Urinary bladder (tissue), 4 donors: ENCODE measurements at places on chromosomes 11 and 22. TPM values are rescaled to one million over a fixed set of nuclear protein-coding genes. Genes with fewer than 3 reads are reported as not detected.

The NPTXR gene
- total RNA-seq = 4.2 TPM

DNA sequence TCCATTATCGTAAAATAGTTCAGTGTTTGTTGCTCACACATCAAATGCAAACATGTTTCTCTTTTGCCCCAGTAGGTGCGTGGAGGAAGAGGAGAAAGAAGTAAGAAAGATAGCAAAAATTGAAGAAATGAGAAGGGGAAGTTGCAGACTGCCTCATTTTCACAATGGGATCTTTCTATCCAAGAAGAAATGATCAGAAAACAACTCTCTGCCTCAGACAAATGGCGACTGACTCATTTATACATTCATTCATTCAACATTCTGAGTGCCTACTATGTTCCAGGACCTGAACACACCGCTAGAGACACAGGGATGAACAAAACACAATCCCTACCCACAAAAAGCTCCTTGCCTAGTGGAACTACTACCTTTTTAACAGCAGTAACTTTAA is 367 bp downstream of the HPS5 start:
- no peak for DNase-seq

DNA sequence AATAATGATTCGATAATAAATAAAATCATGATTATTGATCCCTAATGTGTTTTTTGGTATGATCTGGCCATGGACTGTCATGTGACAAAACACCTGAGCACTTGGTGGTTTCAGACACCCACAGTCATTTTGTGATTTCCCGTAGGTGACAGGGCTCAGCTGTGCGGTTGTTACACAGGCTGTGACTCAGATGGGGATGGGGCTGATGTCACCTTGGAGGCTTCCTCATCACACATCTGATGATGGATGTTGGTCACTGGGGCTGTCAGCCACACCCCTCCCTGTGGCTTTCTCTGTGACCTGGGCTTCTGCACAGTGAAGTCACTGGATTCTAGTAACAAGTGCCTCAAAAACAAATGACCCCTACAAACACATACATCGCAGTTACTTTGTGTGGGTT is 995.1 kb downstream of the BRD1 start:
- no peak for DNase-seq

The POU2F3 gene
- total RNA-seq = 0.58 TPM

- DNase-seq = no peak
Measured at GRCh38 chr22:47127441-47127871, 365.0 kb downstream of the TBC1D22A start.

DNA sequence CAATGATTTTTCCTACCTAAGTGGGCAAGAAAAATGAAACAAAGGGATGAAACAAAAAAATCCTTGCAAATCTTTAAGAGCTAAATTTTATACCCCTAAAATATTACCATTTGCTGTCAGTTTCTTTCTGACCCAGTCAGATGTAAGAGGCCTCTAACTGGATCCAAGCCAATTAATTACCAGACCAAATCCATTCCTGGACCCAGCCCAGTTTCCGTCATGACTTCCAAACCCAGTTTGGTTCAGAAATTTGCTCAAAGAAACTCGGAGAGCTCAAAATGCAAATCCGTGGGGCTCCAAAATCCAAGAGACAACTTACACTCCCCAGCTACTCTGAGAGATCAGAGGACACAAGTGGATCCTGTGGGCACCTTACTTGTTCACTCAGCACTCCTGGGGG is 46.8 kb downstream of the TRIM44 start:
- no peak for DNase-seq

- no peak for DNase-seq
Measured at GRCh38 chr11:8252388-8252787, 11.3 kb downstream of the LMO1 start.

DNA sequence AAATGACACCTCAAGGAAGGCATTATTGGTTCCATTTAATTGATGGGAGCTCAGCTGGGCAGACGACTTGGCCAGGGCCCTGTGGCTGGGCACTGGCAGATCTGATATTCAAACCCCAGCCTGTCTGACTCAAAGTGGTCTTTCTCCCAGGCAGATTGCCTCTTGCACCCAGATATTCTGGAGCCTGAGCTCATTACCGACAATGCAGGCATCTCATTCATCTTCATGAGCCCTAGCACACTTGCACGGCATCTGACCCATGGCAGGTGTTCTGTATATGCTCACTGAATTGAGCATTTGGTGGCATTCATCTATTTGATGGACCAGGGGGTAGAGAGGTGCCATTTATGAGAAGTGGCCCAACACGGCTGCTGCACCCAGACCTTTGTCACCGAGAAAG is 193.1 kb downstream of the DSCAML1 start:
- no peak for DNase-seq

The GGTLC3 gene
- total RNA-seq = not detected

The C11orf91 gene
- total RNA-seq = not detected

DNA sequence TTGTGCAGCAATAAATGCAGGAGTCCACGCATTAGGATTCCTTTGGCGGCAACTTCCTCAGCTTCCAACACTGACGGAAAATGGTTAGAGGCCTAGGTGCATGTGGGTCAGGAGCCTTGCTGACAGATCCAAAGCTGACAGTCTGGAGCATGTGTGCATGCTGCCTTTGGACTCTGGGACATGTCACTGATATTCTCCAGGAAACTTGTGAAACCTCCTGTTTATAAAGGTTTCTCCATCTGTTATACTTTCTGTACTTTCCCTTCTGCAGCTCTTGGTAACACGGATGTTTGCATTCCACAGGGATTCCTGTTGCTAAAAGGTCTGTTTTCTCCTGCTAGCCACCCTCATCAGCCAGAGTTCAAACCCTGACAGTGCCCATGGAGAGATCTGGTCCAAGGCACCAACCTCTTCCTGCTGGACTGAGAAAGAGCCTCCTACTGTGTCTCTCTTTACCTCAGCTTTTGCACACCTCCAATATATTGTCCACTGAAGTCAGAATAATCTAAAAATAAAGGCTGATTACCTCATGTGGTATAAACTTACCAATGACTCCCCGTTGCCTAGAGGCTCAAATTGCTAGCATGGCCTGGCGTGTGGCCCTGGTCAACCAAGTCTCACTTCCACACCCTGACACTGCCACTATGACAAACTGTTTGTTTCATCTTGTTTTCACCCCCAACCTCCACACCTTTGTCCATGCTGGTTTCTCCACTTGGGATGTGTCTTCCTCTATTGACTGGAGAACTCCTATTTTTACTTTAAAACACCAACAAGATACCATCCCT is 31.1 kb upstream of the LYVE1 start:
- DNase-seq = no peak

The B3GAT3 gene
- 9.7 TPM for total RNA-seq

The TTLL1 gene
- total RNA-seq = 7.6 TPM

DNA sequence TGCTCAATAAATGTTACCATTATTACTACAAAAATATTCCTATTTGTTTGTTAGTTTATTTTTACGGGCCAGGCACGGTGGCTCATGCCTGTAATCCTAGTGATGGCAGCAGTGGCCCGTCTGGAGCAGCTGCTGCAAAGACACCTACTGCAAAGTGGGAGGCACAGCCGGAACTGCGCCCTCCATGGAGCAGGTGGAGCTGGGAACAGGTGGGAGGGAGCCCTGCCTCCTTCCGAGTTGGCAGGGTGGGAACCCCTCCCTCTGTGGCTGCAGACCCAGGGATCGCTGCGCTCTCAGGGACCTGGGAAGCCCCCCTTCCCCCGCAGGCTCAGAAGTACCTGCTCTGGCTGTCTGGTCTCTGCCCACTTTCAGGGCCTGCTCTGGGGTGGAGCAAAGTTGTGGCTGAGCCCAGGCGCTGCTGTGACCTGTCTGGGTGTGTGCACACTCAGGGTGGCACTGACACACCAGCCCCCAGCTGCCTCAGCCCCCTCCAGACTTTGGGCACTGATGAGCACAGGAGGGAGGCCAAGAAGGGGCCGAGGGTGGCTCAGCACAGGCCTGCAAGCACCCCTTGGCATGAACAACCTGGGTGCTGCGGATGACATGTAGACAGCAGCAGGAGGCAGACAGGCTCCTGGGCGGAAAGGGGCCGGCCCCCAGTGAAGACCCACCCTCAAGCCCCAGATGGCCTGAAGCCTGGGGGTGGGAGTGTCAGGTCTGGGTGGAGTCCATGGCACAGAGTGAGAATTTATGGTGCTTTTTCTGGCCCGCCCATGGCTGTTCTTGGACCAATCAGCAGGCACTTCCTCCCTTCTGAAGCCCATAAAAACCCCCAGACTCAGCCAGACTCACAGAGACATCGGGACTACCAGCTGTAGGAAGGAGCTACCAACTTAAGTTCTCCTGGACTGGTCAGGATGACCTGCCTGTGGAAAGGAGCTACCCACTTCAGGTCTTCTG is 103.7 kb upstream of the CLMP start:
- DNase-seq = no peak

GRCh38 chr22:26589845-26590736 is at the start of gene TPST2:
Gene TPST2 (minus strand): TSS chr22:26590132. CDS start chr22:26541630, 48,502 bp downstream.
- peak; percentile 35 for DNase-seq

- no peak for DNase-seq
Measured at GRCh38 chr11:1656670-1657069, 27.1 kb downstream of the KRTAP5-5 start.

GRCh38 chr11:74282421-74282820 is 29.0 kb downstream of the P4HA3 start:
- no peak for DNase-seq

- DNase-seq = no peak
Measured at GRCh38 chr11:85815186-85815931, 4.4 kb upstream of the SYTL2 start.

The ARHGAP20 gene
- total RNA-seq = 23.0 TPM

DNA sequence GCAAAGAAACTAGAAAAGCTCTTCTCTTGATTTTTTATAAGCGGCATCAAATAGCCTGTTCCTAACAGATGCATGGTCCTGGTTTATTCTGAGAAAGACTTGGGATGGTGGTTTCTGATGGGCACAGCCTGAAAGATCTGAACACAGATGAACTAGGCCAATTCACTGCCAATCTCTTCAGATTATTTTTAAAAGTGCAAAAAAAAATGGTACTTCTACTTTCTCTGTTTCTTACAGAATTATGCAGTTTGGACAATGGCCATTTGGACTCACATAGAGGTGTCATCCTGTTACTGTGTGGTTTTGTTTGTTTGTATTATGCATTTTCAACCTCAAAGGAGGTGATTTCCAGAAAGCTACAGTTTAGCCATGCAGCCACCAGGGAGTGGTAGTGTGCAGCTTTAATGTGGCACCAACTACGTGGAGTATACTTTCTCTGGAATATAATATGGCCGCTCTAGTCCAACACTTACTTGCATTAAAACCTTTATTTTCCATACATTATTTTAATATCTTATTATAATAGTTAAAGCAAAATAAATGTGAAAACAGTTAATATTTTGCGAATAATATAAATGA is 469.8 kb upstream of the KIRREL3 start:
- DNase-seq = no peak

DNA sequence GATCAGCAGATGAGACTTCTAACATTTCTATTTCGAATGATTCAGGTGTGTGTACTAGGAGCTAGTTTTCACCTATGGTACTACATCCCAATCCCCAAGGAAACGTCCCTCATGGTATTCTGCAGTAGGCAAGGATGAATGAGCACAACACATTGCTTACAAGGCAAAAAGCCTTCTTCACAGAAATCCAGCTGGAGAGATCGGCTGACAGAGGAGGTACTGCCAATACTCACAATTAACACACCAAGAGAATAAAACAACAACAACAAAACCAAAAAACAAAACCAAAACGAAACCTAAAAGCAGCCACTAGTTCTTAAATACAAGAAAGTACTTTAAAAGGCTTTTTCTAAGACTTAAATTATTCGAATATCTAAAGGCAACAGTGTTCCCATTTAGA is 101.4 kb downstream of the PICALM start:
- no peak for DNase-seq

DNA sequence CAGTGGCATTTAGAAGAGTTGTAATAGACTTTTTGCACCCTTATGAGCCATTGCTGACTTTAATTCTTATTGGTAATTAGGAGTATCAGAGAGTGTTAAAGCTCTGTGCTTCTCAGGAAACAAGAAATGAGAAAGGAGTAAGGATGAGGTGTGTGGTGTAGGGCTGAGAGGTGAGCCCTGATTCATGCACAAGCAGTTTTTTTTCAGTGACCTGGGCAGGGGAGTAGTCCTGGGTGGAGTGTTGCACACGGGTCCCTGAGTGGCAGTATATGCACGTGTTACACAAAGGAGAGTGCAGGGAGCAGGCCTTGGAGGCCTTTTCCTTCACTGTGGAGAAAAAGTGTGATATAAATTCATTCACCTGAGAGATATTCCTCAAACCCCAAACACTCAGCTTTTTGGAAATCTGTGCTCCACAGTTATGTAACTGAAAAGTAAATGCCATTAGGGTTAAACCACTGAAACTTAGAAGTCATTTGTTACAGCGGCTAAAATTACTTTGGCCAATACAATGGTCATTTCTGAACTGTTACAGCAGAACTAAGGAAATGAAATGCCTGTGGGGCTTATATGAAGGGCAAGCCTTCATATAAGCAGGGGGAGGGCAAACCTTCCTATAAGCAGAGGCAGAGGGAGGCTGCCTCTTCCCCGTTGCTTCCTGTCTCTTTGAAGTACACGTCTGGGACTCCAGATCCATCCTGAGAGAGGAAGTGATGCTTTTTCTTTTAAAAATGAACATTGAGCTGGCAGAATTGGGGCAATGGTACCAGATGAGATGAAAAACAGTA is 62.6 kb upstream of the OLFML1 start:
- no peak for DNase-seq

The LIF gene
- total RNA-seq = 4.8 TPM

GRCh38 chr11:70268526-70268925 is 2.0 kb upstream of the PPFIA1 start:
- DNase-seq = no peak

The CEND1 gene
- total RNA-seq = not detected

- DNase-seq = no peak
Measured at GRCh38 chr11:62004473-62004872, 37.0 kb upstream of the FTH1 start.

DNA sequence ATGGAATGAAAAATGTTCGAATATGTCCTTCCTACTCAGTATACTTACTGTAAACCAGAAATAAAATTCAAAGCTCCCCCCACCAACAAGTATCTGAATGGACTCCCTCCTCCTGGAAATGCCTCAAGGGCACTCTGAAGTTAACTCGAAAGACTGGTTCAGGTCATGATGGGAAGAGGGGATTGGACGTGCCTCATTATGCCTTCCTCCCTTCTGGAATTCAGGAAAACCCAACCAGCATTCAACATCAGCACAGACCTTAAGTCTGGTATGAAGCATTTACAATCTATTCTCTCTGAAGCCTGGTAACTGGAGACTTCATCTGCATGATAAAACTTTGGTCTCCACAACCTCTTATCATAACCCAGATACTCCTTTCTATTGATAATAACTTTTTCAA is 428.3 kb upstream of the RAG2 start:
- DNase-seq = no peak

- peak; percentile 28 for DNase-seq
Measured at GRCh38 chr11:131423688-131424087, 53.3 kb downstream of the NTM start.

GRCh38 chr11:108167624-108168023 is 46.3 kb downstream of the ACAT1 start:
- no peak for DNase-seq

GRCh38 chr11:2217211-2218030 is 45.8 kb upstream of the TH start:
- no peak for DNase-seq

- no peak for DNase-seq
Measured at GRCh38 chr11:12390687-12391110, 13.3 kb downstream of the PARVA start.
